ENCODE measurements at places on chromosomes 6 and 20.

DNA sequence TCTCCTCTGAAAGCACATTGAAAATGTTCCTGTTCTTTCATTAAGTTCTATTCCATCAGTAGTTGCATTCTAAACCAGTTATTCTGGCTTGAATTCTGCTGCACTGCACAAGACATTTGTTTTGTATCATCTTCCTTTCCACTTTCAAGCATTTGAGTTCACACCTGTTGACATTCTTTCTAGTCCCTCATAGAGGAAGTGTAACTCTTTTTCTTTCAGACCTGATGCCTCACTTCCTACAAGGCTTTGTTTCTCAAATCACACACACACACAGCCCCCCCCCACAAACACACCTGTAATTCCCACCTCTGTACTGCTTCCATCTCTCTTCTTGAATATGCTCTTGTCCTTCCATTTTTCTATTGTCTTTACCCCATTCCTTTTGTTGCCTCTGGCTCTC, 50.9 kb downstream of the CCN2 start:
- DNase-seq, result no peak

- DNase-seq, result no peak
Measured at GRCh38 chr6:140463312-140463710, 1088.9 kb upstream of the CITED2 start.

- DNase-seq, result no peak
Measured at GRCh38 chr20:39473536-39473935, 511.4 kb downstream of the DHX35 start.

DNA sequence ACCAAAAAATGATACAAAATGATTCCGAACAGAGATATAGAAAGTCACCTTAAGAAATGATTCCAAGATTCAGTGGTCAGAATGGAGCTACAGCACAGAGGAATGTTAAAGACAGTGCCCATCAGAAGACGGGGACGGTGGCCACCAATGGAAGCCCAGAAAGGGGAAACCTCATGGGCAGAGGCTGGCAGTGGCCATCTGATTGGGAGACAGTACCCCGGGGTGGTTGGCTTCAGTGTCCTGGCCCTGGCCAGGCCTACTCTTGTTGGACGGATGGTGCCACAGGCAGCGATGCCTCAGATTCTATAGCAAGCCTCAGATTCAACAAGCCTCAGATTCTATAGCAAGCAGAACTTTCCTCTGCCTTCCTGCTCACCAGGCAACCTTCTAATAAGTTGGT, 16.6 kb upstream of the PI16 start:
- no peak for DNase-seq

DNA sequence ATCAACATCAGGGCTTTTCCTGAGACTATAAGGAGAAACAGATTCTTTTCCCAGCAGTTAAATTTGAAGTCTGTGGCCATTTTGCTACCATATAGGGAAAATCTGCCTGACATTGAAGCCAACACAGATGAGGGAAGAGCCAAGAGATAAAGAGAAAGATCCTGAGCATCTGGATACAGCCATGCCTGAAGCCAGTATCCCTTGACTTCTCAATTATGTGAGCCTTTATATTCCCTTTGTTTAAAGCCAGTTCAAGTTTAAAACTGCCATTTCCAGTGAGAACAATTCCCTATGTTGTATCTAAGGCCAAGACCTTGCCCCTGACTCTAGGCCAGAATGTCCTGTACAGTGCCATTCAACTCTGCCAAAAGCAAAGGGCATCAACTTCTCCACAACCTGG, 3.8 kb upstream of the NRSN2 start:
- no peak for DNase-seq

GRCh38 chr6:144566868-144567615, 281.9 kb downstream of the UTRN start:
- DNase-seq, result no peak

DNA sequence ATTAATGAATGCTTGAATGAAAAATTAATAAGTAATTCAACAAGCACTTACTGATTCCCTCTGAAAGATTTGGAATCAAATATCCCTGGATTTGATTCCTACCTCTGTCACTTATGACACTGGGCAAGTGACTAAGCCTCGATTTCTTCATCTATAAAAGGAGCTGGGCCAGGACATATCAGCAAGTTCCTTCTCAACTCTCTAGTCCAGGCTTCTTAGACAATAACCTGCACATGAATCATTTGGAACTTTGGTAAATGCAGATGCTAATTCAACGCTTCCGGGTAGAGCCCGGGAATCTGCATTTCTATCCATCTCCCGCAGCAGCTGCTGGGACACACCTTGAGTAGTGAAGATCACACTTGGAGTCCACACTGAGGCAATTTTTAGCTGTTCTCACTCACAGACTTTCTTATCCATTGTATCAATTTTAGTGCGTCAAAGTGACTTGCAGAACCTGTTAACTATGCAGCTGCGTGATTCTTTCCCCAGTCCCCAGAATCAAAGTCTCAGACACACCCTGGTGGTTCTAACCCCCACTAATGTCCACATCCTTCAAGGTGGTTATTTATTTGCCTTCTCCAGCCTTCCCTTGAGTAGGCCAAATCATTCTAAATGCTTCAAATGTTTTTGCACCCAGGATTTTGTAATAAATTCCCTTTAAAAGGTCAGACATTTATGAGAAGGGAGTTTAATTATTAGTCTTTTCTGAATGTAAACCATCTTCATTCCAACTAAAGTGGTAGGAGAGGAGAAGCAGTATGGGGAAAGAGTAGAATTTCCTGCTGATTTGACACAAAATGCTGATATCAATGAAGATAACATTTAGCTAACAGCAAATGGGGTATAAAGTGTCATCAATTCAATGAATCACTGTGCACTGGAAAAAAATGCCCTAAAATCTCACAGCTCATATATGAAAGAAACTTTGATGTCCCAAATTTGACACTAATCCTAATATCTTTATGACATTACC, 26.0 kb upstream of the CCND3 start:
- DNase-seq, result no peak

DNA sequence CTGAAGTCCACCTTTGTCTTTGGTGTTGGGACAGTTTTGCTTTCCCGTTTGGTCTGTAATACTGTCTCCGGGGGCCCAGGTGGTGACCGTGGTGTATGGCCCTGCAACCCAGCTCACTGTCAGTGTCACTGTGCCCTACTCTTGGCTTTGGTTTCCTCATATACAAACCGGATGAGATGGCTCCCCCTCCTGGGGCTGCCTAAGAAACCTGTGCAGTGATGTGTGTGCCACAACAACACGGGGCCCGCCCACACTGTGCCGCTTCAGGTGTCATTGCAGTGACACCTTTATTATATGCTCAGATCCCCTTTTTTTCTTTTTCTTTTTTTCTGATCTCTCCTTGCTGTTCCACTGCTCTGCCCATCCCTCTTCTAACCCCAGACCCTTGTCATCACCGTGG, 73.9 kb downstream of the RAMACL start:
- no peak for DNase-seq

DNA sequence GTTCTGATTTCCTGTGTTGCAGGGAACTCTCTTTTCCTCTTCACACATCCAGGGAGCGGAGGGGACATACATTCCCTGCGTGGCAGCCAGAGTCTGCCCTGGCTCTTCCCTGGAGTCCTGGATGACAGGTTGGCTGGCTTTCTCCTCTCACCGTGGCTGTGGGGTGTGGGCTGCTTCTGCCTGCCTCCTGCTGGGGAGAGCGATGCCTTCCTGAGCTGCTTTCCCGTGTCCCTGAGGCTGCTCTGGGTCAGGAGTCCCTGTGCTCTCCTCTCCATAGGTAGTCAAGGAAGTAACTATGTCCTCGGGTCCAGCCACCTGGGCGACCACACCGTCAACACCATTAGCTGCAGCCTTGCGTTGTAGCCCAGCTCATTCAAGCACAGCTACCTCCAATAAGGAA, 451.7 kb downstream of the QKI start:
- DNase-seq, result no peak

DNA sequence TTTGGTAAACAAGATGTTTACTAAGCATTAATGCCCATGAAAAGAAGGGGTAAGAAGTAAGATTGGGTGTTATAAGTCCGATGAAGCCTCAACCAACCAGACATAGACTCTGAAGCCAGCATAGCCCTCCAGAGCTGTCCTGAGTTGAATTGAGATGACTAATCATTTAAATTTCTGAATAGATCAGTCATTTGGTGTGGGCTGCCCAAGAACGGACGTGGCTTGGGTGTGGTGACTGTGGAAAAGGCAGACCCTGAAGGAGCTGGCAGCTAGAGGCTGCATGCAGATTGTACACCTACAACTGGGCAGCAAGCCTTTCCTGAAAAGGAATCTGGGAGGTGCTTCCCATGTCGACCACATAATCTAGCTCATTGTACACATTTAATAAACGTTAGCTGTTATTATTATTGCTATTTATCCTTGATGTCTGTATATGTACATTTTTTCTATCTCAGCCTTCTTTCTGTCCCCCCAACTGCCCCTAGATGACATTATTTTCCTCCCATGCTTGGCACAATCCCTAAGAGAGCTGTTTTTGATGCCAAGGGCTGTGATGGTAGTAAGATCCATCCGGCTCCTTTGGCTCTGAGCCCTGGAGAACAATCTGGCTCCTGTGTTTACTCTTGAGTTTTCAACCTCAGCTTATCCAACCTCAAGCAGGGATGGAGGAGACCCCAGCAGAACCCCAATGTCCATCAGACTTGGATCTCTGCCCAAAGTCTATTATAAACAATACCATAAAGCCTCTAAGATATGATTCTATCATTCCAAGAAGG, 57.6 kb upstream of the JAG1 start:
- no peak for DNase-seq

DNA sequence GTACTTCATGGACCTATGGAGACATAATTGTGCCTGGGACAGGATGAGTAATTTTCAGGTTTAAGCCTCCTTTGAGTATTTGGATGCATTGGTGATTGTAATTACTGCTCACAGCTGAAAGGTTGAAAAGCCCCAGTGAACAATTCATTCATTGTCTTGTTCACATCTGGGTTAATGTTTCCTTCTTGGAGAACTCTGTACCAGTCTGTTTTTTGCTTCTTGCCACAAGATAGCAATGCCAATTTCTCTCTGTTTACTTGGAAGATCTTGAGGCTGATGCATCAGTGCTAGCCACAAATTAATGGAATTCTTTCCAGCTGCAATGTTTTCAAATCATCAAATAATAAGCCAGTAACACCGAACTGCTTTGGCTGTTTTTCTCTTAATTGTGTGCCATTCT, 207.8 kb downstream of the BMP2 start:
- no peak for DNase-seq

DNA sequence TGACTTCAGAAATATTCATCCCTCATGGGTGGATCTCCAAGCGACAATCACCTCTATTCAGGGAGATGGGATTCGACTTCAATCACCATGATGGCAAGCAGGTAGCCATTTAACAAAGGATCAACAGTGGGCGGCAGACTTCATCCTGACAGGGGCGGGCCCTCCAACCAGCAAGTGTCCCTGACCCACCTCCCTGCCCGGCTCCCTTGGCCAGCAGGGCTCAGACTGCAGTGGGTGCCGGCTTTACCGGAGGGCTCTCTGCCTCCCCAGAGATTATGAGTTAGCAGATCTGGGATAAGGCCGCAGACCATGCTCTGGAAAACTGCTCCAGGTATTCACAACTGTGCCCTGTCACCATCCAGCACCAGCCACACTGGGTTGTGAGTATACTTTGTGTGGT, 39.4 kb downstream of the PPP1R3G start:
- no peak for DNase-seq

- DNase-seq, result no peak
Measured at GRCh38 chr6:122136386-122136785, 263.1 kb upstream of the HSF2 start.

GRCh38 chr20:47396762-47397476, 40.4 kb upstream of the ZMYND8 start:
- DNase-seq, result no peak

DNA sequence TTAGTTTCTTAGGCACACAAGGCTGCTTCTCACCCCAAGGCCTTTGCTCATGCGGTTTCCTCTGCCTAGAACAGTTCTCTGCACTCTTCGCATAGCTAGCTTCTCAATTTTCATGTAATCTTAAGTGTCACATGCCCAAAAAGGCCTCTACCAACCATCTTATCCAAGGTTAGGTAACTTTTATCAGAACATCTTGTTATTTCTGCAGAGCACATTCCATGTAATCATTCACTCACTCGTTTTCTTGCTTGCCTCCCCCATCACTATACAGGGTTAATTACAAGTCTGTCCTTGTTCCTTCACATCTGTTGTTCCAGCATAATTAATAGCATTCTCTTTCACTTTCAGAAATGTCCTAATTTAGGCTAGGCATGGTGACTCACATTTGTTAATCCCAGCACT, 53.8 kb downstream of the NCOA6 start:
- DNase-seq, result no peak

GRCh38 chr6:89134723-89135122, 11.1 kb upstream of the PM20D2 start:
- no peak for DNase-seq

- DNase-seq, result no peak
Measured at GRCh38 chr6:168078943-168079405, at the start of gene FRMD1. FRMD1 (minus strand) TSS chr6:168079212; CDS start chr6:168079094, 118 bp downstream.

GRCh38 chr20:18815194-18815942, 1.8 kb downstream of the SCP2D1 start:
- no peak for DNase-seq

DNA sequence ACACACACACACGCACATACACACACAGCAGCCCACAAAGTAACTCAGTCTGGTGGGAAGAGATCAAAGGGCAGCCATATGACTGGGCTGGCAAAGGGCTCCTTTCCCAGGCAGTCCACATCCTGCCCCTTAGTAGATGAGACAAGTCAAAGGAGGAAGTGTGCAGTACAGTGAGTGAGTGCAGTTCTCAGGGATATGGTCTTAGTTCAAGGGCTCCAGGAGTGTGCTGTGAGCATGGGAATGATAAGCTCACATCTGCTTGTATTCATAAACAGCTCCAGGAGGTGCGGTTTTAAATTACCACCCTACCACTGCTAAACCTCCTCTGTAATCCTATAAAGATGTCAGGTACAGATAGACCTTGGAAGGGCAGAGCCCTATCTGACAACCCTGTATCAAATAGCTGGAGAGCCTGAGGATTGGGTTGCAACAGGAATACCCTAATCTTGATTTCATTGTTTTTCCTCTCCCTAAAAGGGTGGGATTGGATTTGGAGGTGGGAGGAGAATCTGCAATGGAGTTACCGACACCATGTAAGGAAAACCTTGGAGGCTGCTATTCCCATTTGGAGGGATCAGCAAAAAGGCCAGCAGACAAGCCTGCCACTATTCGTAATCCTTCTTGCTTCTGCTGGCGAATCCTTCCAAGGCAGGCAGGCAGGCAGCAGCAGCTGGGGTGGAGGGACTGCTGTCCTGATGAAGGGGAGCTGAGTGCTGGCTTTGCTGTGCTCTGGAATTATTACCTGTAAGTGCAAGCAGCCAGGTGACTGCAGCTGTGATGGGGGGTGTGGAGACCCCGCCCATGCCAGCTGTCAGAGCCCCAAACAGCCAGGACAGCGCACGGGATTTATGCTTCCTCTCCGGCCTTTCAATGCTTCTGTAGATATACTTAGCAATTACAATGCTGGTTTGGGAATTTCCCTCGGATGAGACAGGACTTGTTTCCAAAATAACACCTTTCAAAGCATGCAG, 342.7 kb downstream of the PRL start:
- no peak for DNase-seq

DNA sequence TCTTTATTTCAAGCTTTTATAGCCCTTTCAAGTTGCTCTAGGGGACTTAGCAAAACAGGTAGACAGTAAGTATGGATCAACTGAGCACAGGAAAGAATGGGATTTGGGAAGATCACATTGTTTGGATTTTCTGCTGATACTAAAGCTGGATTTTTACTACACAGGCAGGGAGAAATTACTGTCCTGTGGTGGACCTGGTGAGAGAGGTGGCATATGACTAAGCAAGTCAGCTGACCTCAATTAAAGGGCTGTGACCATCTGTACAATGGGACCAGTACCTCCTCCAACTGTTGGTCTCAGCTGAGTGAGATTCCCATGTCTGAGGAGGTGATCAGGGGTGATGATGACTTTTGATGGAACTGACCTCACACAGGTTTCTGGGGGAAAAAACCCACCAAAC, 28.0 kb downstream of the RREB1 start:
- no peak for DNase-seq

All from smooth muscle cell of the brain vasculature (primary cell).